Fibroblast of skin of right quadriceps (primary cell): ENCODE measurements at places on chromosomes 6 and 20.

GRCh38 chr20:49706630-49707091 lies 7.0 kb downstream of the B4GALT5 start:
- DNase-seq, result no peak

GRCh38 chr6:40947876-40948526 lies 91.0 kb downstream of the UNC5CL start:
- peak; percentile 79 for DNase-seq

DNA sequence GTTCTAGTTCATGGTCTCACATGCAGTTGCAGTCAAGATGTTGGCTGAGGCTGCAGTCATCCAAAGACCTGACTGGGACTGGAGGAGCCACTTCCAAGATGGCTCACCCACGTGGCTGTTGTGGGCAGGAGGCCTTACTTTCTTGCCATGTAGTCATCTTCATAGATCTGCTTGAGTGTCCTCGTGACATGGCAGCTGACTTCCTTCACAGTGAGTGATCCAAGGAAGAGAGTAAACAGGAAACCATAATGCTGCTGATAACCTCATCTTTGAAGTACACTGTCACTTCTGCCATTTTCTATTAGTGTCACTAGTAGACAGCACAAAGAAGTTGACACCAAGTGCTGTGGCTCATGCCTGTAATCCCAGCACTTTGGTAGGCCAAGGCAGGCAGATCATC lies 40.1 kb upstream of the AKIRIN2 start:
- no peak for DNase-seq

DNA sequence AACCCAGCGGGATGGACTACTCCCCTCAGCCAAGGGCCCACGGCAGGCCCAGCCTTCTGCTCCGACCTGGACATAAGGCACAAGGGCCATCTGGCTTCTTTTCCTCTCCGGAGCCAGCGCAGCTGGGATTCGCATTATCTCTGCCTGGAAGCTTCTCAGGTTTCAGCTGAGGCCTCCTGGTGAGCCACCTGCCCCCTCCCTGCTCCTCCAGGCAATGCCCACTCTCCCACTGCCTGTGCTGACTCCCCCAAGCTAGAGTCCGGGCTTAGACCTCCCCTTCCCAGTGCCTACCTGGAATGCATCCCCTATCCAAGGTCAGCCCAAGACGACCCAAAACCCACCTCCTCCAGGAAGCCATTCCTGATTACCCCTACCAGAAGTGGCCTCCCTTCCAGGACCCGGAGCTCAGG lies 60.7 kb downstream of the EZR start:
- DNase-seq, result no peak

DNA sequence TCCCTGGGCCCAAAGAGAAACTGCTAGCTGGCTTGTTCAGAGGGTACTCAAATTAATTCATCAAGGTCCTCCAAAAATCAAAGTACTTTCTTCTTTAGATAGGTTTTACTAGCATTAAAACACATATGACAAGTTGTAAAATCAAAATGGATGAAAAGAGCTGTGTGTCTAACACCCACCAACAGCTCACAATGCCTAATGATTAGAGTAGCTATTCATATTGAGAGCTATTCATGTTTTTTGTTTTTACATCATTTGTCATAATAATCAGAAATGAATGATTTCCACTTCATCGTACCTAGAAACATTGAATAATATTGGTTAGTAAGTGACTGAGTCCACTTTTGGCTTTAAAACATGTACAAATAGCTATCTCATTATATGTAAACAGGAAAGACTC lies 289.9 kb upstream of the RUNX2 start:
- DNase-seq, result no peak

- no peak for DNase-seq
These were observed 162.7 kb downstream of the GRM4 start for GRCh38 chr6:33983109-33983716.

DNA sequence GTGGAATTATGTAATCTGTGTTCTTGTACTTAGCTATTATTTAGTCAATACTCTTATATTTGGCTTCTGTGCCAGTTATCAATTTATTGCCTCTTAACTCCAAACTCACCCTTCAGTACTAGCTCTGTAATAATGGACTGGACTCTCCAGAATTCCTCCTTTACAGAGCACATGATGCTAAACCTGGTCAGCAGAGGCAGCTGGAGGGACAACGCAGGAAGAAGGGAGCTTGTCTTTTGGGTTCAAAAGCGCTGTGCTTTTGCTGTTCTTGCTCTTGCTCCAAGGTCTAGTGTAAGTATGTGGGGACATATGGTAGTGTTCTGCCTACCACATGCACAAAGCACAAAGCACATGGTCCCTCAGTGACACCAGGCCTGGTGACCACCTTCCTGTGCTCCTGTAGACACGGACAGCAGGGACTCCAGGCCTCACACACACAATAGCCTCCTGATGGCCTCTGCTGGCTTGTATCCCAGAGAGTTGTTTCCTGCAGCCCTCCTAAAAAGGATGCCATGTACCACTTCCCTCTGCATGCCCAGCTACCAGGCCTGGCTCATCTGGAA lies 46.1 kb downstream of the CHD6 start:
- DNase-seq, result no peak

GRCh38 chr20:33716498-33716897 lies 3.6 kb downstream of the PXMP4 start:
- DNase-seq, result no peak

- DNase-seq, result no peak
These were observed 3.8 kb upstream of the NCOA5 start for GRCh38 chr20:46093531-46093930.

DNA sequence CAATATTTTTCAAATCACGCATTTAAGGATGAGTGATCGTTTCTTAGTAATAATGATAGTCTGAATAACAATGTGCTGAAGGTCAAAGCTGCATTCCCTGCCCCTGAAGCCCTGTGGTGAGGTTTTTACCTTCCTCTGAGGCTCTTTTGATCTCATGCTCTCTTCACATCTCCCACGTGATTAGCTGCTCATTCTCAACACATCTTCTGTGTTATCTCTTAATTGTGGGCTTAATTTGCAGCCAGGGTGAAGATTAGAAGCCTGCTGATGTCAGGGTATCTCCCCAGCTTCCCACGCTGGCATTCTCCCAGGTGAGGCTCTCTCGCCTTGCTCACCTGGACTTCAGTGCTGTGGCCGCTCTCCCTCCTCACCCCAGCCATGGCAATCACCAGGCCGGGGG lies 109.7 kb upstream of the FOXQ1 start:
- no peak for DNase-seq

DNA sequence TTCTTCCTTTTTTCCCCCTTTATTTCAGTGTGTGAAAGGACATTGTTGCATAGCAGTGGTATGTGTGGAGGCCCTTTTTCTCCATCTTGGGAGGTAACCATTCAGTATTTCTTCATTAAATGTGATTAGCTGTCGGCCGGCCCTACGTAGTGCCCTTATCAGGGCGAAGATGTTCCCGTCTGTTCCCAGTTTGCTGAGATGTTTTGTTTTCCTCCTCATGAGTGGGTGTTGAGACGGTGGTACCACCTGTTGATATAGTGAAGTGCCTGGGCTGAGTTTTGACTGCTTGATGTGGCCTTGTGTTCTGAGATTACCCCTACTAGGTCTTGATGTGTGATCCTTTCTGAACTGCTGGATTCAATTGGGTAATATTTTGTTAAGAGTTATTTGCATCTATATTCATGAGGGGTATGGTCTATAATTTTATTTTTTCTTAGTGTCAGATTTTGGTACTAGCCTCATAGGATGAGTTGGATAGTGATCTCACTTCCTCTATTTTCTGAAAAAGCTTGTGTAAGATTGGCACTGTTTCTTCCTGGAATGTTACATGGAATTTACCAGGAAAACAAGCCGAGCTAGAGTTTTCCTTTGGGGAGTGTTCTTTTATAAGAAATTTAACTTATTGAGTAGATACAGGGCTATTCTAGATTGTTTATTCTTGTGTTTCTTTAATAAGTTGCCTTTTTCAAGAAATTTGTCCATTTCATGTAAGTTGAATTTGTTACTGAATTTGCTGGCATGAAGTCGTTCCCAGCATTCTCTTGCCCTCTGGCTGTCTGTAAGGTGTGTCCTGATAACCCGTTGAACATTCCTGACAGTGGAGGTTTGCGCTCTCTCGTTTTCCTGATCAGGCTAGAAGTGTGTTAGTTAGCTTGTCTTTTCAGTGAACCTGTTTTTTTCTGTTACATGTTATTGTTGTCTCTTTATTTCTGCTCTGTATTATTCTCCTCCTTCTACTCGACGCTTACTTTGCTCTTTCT lies 4.3 kb downstream of the MTG2 start:
- no peak for DNase-seq

DNA sequence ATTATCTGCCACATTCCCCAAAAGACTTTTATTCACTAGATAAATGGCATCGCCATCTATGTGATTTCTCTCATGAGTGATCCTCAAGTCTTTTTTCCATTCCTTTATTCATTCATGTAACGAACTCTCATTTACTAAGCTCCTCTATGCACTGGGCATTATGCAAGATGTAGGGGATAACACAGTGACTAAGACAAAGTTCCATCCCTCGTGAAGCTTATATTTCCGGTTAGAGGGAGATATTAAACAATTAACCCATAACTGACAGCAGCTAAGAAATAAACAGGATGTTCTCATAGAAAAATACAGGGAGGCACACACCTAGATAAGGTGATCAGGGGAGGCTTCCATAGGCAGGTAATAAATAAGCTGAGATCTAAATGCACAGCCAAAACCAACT lies 17.2 kb upstream of the PREX1 start:
- DNase-seq, result peak; percentile 53

GRCh38 chr6:112665114-112665513 lies 318.0 kb downstream of the RFPL4B start:
- peak; percentile 86 for DNase-seq

- DNase-seq, result no peak
These were observed 9.5 kb downstream of the OVOL2 start for GRCh38 chr20:18048176-18048575.

DNA sequence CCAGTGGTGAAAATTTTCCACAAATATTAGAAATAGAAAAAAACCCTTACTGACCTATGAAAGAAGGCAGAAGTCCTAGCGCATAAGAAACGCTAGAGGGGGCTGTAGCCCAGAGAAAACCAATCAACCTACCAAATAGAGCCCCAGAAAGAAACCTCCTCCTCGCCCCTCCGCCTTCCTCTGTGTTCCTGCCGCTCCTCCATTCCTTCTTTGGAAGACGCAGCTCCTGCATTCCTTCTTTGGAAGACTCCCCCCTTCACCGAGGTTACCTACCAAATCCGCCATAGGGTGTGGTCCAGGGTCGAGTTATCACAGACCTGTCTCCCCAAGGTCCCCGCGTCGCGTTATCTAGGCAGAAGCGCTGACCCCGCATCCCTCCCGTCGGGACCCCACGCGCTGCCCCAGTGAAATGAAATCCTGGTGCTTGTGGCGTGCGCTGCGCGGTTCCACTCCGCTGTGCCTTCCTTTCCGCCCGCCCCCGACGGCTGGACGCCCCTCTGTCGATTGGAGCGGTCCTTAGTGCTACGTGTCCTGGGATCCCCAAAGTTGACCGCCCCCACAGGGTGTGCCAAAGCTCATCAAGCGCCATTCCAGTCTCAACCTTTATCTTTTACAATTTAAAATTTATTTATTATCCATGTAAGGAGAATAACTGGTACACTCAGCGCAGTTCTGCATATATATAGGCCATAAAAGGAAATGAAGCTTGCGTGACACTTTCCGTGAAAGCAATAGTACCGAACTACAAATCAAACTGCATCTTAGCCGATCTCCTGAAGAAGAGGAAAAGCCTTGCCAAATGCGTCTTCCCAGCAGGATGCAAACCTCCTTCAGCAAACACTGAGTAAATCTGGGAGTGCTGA lies 13.0 kb downstream of the RPP21 start:
- peak; percentile 66 for DNase-seq

DNA sequence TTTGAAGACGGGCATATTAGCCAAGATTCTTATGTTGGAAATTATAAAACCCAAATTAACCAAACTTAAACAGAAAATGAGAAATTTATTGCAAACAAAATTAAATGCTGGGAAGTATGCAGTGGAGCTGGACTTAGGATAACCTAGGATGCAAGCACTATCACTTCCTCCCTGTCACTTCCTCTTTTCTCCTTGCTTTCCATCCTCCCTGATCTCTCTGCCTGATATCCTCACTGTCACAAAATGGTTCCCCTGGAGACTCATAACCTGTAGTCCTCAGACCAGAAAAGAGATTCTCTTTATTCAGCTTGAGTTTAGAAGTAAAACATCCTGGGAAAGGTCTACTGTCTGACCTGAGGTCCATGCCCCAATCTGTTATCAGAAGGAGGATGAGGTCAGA lies 7.4 kb upstream of the KLHL32 start:
- no peak for DNase-seq

GRCh38 chr6:25431975-25432307 lies 152.8 kb downstream of the CARMIL1 start:
- DNase-seq, result no peak

DNA sequence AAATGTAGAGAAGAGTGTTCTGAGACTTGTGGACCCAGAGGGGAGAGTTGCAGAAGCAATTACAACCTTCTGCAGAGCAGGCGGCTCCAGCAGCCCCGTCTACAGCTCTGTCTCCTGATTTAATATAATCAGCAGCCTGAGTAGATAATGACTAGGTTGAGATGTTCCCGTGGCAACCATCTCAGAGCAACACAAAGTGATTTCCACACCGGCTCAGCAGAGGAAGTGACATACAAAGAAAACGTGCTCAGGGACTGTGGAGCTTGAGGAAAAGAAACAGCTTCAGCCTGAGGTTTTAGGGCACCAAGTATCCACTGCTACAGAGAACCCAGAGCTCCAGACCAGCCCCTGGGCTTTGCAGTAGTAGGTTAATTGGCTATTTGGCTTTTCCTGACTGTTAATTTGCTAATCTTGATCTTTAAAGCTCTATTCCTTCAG lies 136.4 kb downstream of the MTFR2 start:
- peak; percentile 85 for DNase-seq

DNA sequence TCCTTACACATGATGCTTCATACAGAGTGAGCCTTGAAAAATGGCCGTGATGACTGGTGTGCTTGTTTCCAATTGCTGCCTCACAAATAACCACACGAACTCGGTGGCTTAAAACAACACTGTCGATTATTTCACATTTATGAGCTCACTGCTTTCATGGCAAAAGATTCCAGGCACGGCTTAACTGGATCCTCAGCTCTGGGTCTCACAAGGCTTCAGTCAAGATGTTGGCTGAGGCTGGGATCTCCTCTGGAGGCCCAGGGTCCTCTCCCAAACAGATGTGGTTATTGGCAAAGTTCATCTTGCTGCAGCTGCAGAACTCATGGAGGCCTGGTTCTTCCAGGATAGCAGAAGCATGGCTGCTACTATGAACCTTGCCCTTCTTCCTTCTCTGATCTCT lies 144.6 kb downstream of the TFAP2C start:
- no peak for DNase-seq

GRCh38 chr6:90369024-90369519 lies 72.4 kb upstream of the BACH2 start:
- DNase-seq, result peak; percentile 100

DNA sequence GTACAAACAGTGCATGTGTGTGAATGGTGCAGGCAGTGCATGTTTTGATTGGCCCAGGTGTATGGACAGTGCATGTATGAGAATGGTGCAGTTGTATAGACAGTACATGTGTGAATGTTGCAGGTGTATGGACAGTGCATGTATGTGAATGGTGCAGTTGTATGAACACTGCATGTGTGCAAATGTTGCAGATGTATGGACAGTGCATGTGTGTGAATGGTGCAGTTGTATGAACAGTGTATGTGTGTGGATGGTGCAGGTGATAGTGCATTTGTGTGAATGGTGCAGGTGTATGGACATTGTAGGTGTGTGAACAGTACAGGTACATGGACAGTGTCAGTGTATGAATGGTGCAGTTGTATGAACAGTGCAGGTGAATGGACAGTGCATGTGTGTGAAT lies 4.0 kb upstream of the KLHL31 start:
- DNase-seq, result no peak
